ENCODE measurements at places on chromosomes 16 and 17.

GRCh38 chr17:73481676-73482075 lies 162.6 kb downstream of the SDK2 start:
- no peak for DNase-seq

GRCh38 chr16:997440-998051 lies 16.0 kb downstream of the SOX8 start:
- DNase-seq = no peak

DNA sequence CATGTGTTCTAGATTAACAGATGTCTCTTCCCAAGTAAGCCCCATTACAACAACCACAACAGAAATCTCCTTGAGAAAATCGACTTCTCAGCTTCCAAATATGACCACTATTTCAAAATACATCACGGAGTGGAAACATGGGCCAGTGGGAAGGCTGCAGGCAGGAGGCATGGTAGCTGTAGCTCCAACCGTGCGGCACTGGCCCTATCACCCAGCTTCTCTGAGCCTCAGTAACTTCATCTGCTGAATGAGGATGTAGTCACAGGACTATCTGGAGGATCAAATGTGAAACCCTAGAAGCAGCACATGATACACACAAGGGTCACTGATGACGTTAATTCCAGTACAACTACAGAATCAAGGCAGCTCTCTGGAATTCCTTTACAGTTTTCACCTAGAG lies 112.2 kb downstream of the VPS53 start:
- DNase-seq = no peak

GRCh38 chr17:44002141-44002848 lies 2.1 kb upstream of the NAGS start:
- peak; percentile 44 for DNase-seq

GRCh38 chr17:63039899-63040602 lies 74.0 kb downstream of the TANC2 start:
- DNase-seq = peak; percentile 10

DNA sequence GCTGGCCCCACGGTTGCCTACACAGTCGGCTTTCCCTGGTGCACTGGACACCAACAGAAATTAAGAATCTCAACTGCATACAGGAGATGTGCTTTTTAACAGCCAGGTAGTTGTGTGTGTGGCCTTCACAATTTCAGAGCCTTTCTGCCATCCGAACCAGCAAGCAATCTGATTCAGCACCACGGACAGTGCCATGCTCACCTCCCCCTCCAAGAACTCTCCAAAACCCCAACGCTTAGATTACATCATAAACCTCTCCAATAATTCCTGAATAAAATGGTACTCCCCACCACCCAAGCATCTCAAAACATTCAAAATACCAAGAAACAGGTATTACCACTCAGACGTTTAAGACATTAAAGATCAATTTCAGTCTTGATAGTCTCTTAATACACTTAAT lies 31.8 kb downstream of the USP7 start:
- DNase-seq = no peak

- DNase-seq = no peak
These were observed 253.6 kb upstream of the XYLT1 start for GRCh38 chr16:17724242-17724898.

- no peak for DNase-seq
These were observed 4.1 kb downstream of the RNF167 start for GRCh38 chr17:4944163-4944553.

GRCh38 chr17:3843935-3844516 lies 2.0 kb downstream of the NCBP3 start:
- no peak for DNase-seq

DNA sequence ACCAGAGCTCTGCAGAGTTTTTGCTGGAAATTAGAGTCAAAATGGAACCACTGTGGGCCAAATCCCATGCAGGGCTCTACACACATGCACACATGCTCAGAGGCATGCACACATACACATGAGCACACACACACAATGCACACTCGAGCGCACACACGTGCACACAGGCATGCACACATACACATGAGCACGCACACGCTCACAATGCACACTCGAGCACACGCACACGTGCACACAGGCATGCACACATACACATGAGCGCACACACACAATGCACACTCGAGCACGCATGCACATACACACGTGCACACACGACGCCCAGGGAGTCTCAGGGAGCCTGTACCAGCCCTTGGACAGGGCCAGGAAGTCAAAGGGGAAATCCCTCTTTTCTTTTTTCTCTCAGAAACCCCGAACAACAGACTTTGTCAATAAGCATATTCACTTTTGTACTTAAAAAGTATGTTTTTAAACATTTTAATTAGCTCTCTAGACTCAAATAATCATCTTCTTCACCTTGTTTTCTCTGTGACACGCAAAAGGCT lies 8.5 kb upstream of the METRNL start:
- DNase-seq = no peak

DNA sequence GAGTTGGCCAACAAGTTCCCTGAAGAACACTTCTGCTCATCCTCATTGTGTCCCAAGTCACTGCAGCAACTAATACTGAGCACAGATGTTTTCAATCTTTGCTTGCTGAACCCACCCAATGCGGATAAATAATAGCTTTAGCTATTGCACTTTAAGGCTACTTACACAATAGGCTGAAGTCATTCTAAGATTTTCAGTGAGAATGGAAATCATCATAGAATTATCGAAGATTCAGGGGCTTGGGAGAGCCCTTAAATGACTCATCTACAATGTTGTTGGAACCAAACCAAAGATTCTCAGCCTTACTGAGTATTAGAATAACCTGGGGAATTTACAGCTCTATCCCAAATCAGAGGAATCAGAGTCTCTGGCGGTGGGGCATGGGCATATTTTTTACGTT lies 51.2 kb downstream of the SYCE1L start:
- no peak for DNase-seq

DNA sequence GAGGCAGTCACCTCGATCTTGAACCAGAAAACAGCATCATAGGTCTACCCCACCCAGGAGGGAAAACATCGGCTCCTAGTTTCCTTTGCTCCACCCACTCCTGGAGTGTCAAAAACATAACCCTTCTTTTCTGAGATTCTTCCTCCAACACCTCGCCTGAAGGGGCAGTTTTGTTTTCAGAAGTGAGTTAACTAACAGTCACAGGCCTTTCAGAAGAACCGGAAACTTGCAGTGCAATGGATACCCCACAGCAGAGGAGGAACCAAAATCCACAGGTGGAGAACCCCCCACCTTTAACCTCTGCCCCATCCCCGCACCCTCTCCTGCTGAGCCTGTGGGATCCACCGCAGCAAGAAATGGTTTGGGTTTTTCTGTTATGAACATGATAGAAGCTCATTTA lies 7.8 kb upstream of the TEX2 start:
- no peak for DNase-seq

DNA sequence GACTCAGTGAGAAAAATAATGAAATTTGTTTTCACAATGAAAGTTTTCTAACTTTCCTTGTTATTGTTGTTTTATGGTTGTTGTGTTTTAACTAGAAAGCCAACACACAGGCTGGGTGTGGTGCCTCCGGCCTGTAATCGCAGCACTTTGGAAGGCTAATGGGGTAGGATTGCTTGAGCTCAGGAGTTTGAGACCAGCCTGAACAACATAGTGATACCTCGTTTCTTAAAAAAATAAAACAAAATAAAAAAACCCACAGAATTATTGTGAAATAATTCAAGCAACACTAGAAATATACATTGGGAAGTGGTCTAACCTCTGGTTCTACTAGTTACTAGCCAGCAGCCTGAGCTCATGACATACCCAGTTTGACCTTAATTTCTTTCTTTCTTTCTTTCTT lies 630 bp downstream of the MILR1 start:
- no peak for DNase-seq

DNA sequence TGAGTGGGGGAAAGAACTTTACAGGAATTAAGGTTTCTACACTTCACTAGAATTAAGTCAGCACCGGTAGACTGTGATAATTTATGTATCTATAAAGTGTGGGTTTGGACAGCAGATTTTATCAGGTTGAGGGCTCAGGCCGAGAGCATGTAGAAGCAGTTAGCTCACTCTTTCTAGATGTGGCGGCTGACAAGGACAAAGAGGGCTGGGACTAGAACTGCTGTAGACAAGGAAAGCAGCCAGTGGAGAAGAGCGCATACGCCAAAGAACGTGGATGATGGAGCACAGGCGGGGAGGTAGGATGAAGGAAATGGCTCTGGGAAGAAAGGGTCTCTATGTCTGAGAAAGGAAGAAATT lies 504 bp upstream of the GOSR1 start:
- DNase-seq = no peak

DNA sequence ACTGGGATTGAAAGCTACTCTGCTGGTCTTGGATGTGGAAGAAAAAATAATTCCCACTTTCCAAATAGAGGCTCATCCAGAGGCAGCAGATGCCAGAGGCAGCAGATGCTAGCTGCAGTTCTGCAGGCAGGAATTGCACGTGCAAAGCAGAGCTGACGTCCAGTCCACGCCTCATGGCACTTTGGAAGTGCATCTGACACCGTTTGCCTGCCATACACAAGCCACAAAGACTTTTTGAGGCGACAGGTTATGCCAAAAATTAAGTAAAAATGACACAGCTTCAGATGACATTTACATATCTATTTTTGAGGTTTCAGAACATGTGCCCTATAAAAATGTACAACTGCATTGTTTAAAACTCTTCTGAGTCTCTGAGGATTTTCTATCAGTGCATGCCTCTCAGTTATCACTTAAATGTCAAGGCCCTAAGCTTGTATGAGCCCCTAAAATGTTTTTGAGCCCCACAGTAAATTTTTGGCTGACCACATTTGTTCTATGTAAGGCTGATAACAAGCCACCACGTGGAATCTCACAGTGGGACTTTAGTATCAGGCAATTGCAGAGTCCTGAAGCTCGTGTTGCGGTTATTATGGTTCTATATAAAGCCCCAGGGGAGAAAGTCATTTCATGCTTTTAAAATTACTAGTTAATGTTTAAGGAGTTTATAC lies 239.2 kb downstream of the PRKCA start:
- DNase-seq = no peak

GRCh38 chr16:11639925-11640899 lies 28.0 kb upstream of the SNN start:
- DNase-seq = peak; percentile 94

DNA sequence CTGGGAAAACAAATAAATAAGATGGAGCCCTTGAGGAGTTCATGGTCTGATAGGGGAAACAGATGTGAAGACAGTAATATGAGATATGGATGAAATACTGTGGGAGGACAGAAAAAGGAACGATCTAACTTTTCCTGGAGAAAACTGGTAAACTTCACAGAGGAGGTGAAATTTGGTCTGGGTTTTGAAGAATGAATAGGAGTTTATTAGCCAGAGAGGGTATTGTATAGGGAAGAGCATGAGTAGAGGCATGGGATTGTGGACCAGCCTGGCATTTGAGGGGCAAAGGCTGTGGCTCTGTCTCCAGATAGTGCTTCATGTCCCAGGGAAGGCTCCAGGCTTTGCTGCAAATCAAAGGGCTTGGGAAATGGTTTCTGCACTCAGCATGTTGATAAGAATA lies 1.6 kb downstream of the LPO start:
- no peak for DNase-seq

Measured in epithelial cell of prostate (primary cell).